ENCODE measurements at places on chromosomes 7 and 10.

GRCh38 chr10:28139138-28139537, 140.3 kb upstream of the ODAD2 start:
- DNase-seq = no peak

DNA sequence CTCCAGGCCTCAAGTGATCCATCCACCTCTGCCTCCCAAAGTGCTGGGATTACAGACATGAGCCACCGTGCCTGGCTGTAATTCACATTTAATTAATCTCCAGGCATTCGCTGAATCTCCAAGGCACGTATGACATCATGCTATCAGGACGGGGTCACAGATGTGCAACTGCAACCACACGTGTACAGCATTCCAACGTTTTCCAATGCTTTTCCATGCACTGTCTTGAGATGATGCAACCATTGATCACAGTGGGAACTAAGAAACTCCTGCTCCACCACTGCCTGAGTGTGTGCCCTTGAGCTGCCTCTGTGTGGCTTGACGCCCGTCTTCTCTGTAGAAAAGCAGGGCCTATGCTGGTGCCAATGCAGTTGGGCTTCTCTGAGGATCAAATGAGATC, 119.8 kb upstream of the LYZL2 start:
- no peak for DNase-seq

DNA sequence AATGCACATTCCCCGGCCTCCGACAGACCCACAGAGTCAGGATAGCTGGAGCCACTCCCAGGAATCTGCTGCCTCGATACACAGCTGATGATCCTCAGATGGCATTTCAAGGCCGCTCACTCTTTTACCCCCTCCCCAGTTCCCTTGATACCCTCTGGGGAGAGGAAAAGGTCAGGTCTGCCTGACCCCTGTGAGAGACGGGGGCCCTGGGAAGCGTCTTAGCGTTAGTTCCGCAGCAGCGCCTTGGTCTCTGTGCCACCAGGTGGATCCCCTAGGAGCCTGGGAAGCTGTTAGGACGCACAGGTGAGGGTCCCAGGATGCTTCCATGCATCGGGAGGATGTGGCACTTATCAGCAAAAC, 420.5 kb upstream of the FOXK1 start:
- DNase-seq = no peak

DNA sequence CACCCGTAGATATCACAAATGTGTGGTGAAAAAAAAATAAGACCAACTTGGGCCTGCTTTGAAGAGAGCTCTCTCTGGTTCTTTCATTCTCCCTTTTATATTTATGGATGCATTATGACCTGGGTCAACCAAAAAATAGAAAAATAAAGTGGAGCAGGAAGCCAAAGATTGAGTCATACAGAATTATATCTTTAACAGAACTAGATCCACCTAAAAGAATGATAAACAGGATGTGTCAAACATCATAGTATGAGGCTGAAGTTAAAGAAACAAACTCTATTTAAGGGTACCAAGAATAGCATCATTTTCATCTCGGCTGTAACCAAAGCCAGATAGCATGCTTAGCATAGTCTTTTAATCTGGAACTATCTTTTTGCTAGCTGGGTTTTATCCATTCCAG, 28.8 kb upstream of the NMT2 start:
- DNase-seq = no peak

- peak; percentile 68 for DNase-seq
These were observed 151.8 kb downstream of the SFMBT2 start for GRCh38 chr10:7258948-7259523.

DNA sequence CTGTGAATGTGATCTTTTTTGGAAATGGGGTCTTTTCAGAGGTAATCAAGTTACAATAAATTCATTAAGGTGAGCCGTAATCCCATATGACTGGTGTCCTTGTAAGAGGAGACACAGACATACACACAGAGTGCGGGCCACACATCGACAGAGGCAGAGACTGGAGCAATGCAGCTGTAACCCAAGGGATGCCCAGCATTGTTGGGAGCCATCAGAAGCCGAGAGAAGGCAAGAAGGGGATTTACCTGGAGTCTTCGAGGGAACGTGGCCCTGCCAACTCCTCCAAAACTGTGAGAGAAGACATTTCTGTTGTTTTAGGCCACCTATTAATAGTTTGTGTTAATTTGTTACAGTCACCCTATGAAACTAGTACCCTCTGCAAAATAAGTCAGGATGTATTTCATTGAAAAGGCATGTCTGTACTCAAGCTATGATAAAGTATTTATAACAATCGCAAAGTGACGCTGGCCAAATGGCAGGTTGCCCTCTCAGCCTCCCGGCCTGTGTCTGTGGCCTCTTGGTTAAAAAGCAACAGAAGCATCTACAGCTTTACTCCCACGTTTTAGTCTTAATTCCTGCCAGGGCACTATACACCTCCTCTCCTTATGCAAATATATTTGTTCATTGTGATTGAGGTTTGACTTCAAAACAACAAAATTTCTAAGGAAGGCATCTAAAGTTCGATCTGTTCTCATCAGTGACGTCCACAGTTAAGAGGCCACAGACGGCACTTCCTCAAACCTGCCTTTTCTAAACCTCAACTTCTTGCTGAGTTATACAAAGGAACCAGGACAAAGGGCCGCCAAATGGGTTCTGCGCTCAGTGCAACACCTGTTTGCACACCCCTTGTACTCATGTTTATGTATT, 46.8 kb downstream of the HIPK2 start:
- no peak for DNase-seq

- no peak for DNase-seq
These were observed 98.6 kb downstream of the CREM start for GRCh38 chr10:35225204-35225603.

DNA sequence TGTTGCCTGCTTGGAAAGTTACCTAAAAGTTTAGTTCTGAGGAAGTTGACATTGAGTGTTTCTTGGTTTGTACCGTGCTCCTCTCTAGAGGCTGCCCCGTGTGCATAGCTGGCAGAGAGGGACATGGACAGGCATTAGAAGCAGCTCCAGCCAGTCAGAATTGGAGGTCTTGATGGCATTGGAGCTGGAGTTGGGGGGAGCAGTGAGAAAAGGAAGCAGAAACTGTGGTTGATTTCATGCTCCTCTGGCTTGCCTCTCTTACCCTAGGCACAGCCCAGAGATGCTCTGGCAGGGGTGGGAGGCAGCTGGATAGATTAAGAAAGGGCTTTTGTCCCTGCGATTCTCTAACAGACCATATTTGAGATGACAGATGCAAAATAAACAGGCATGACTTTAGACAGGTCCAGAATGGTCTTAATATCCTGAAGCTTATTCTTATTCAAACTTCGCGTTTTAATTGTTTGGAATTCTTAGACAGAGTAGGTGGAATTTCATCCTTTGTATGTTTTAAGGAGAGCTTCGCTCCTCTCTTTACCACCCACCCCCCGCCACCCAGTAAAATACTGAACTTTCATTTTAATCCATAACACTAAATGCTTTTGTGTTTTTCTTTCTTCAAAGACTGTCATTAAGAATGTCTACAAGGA, 73.5 kb upstream of the GLCCI1 start:
- DNase-seq = no peak

DNA sequence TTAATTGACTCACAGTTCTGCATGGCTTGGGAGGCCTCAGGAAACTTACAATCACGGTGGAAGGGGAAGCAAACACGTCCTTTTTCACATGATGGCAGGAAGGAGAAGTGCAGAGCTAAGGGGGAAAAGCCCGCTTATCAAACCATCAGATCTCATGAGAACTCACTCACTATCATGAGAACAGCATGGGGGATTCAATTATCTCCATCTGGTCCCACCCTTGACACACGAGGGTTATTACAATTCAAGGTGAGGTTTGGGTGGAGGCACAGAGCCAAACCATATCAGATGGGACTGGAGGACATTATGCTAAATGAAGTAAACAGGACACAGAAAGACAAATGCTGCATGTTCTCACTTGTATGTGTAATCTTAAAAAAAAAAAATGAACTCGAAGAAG, 141.4 kb upstream of the HABP2 start:
- DNase-seq = no peak

GRCh38 chr10:78405231-78405630, 371.6 kb downstream of the RPS24 start:
- no peak for DNase-seq

- DNase-seq = no peak
These were observed 172.3 kb downstream of the PTPRN2 start for GRCh38 chr7:158415316-158415715.

DNA sequence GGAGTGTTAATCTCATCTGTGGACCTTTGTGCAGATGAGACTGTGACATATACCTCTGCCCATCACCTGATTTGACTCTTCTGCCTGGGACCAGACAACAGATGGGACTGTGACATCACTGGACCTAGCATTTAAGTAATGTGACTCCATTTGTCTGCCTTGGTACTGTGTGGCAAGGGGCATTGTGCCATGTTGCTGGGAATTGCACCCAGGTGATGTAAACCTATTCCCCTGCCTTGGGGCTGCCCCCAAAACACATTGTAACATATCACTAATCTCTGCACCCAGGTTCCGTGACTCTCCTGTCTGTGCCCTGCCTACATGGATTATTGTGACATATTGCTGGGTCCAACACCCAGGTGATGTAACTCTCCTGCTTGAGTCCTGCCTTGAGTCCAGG, 40.4 kb upstream of the ZNF680 start:
- DNase-seq = no peak
